ENCODE measurements at places on chromosomes 3 and 15. TPM values are rescaled to one million over a fixed set of nuclear protein-coding genes. Genes with fewer than 3 reads are reported as not detected.

ST8SIA2 gene
- not detected for total RNA-seq

IQCF6 gene
- total RNA-seq = not detected

PEAK1 gene
- total RNA-seq = 78.1 TPM

ZNF774 gene
- 0.92 TPM for total RNA-seq

MAN2C1 gene
- total RNA-seq = 136 TPM

ADAMTSL3 gene
- total RNA-seq = not detected

ALPK3 gene
- total RNA-seq = 13.5 TPM

TM4SF18 gene
- 81.6 TPM for total RNA-seq

TAGLN3 gene
- 0.07 TPM for total RNA-seq

MYD88 gene
- 15.2 TPM for total RNA-seq

GFM1 gene
- 87.9 TPM for total RNA-seq

RTP3 gene
- total RNA-seq = 0.07 TPM

IGF2BP2 gene
- 62.0 TPM for total RNA-seq

VIPR1 gene
- total RNA-seq = 4.5 TPM

NPAP1 gene
- not detected for total RNA-seq

ZPLD1 gene
- total RNA-seq = 0.07 TPM

ACTC1 gene
- not detected for total RNA-seq

P2RY14 gene
- not detected for total RNA-seq

ANKRD63 gene
- not detected for total RNA-seq

CPLX3 gene
- not detected for total RNA-seq

ZNF385D gene
- total RNA-seq = 0.79 TPM

RETNLB gene
- not detected for total RNA-seq

NUP210 gene
- 1.1 TPM for total RNA-seq

EXD1 gene
- not detected for total RNA-seq

GHSR gene
- not detected for total RNA-seq

LINGO1 gene
- total RNA-seq = 0.04 TPM

OXNAD1 gene
- total RNA-seq = 14.4 TPM

CLDN1 gene
- 0.14 TPM for total RNA-seq

FRMD5 gene
- total RNA-seq = 25.1 TPM

ST3GAL6 gene
- 27.6 TPM for total RNA-seq

GOLGA6L10 gene
- 0.92 TPM for total RNA-seq

PRR20G gene
- not detected for total RNA-seq

PARP15 gene
- 0.07 TPM for total RNA-seq

KNL1 gene
- total RNA-seq = 18.1 TPM

SLC6A1 gene
- under 0.01 TPM for total RNA-seq

SEMA3F gene
- 73.6 TPM for total RNA-seq

ASB14 gene
- not detected for total RNA-seq

GOLGA6A gene
- not detected for total RNA-seq

MOBP gene
- total RNA-seq = 0.95 TPM

C3orf22 gene
- total RNA-seq = not detected

TM6SF1 gene
- 46.6 TPM for total RNA-seq

IMPG2 gene
- total RNA-seq = 0.33 TPM

PIF1 gene
- 14.7 TPM for total RNA-seq

MESP1 gene
- 0.46 TPM for total RNA-seq

DZIP1L gene
- 12.7 TPM for total RNA-seq

C3orf85 gene
- not detected for total RNA-seq
